GM23248 (cell line): ENCODE measurements at places on chromosomes 13 and 19. TPM values are rescaled to one million over a fixed set of nuclear protein-coding genes. Genes with fewer than 3 reads are reported as not detected.

Gene C1QTNF9B
- not detected in 2 replicates for polyA plus RNA-seq

Gene ZIM2
- not detected in 2 replicates for polyA plus RNA-seq

Gene C1QTNF9
- polyA plus RNA-seq = 0.10 TPM in 2 replicates

Gene KRTDAP
- not detected in 2 replicates for polyA plus RNA-seq

Gene OR7C1
- polyA plus RNA-seq = not detected in 2 replicates

Gene NTN5
- polyA plus RNA-seq = not detected in 2 replicates

Gene ZNF211
- 5.5 and 5.7 TPM in 2 replicates for polyA plus RNA-seq

Gene ZNF724
- 1.3 and 1.9 TPM in 2 replicates for polyA plus RNA-seq

Gene CGB1
- 1.3 TPM in 1 of 2 replicates, not detected in the other for polyA plus RNA-seq

Gene C19orf38
- polyA plus RNA-seq = 0.20 and 0.42 TPM in 2 replicates

Gene AXL
- polyA plus RNA-seq = 340 and 348 TPM in 2 replicates

Gene MBD3
- 24.5 and 26.4 TPM in 2 replicates for polyA plus RNA-seq

Gene LHB
- 0.54 and 0.85 TPM in 2 replicates for polyA plus RNA-seq

Gene QPCTL
- 7.4 and 7.6 TPM in 2 replicates for polyA plus RNA-seq

Gene ZNF554
- polyA plus RNA-seq = 1.4 and 2.2 TPM in 2 replicates

Gene CD70
- polyA plus RNA-seq = 0.20 and 0.49 TPM in 2 replicates

Gene STOML3
- polyA plus RNA-seq = not detected in 2 replicates

Gene CYP4F11
- not detected in 2 replicates for polyA plus RNA-seq

Gene TNNT1
- 1.3 and 1.8 TPM in 2 replicates for polyA plus RNA-seq

Gene HSD17B14
- polyA plus RNA-seq = 3.7 and 4.4 TPM in 2 replicates

Gene ZNF296
- polyA plus RNA-seq = 0.15 TPM in 1 of 2 replicates, not detected in the other

Gene UNC13A
- polyA plus RNA-seq = 0.03 TPM in 2 replicates

Gene URAD
- polyA plus RNA-seq = not detected in 2 replicates

Gene CYP2S1
- polyA plus RNA-seq = not detected in 2 replicates

Gene PTPRH
- 0.28 and 0.49 TPM in 2 replicates for polyA plus RNA-seq

Gene PEX11G
- 6.0 and 6.2 TPM in 2 replicates for polyA plus RNA-seq

Gene PSG1
- 2.5 and 3.0 TPM in 2 replicates for polyA plus RNA-seq

Gene KIR3DL3
- not detected in 2 replicates for polyA plus RNA-seq

Gene NPAS1
- polyA plus RNA-seq = 21.1 and 23.2 TPM in 2 replicates

Gene CPAMD8
- 0.20 and 0.80 TPM in 2 replicates for polyA plus RNA-seq

Gene RBM26
- polyA plus RNA-seq = 8.3 and 11.1 TPM in 2 replicates

Gene ZNF492
- 0.20 and 0.25 TPM in 2 replicates for polyA plus RNA-seq

Gene VSTM2B
- polyA plus RNA-seq = not detected in 2 replicates
